ENCODE measurements at places on chromosomes 3 and 15.

GRCh38 chr3:45269952-45270351, 43.9 kb upstream of the TMEM158 start:
- peak; percentile 13 for DNase-seq

DNA sequence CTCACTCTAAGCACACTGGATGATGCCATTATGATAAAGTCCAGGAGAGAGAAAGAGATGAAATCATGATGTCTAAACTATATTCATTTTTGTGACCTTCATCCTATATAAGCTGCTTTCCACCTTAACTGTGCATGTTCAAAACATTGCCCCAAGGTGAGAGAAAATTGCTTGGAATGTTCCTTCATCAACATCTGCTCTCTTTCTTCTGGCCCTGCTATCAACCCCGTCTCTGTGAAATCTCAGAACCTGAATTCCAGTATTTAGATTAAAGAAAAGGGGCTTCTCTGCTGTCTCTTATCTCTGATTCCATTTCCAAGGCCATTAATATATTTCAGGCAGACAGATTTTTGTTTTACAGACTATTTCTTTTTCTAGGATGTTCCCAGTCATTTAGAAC, 47.3 kb upstream of the PHLDB2 start:
- peak; percentile 23 for DNase-seq

DNA sequence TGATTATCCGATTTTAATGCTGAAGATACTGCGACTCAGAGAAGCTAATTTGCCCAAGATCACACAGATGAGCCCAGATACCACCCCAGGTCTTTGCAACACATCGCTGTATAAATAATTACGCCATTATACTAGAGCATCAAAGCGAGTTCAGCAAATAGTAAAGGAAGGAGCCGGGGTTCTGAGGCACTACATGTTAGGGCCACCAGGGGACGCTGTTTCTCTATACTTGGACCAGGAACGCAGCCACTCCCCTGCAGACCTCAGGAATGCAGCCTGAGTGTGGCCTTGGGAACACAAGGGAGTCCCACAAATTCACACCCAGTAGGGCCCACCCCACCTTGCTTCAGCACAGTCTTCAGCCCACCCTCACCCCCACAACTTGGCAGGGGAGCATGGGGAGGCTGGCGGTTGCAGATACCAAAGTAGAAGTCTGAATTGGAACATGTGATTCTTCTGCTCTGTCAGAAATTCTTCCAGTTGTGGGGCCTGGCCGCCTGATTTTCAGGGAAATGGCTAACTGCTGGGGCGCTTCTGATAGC, 57.8 kb upstream of the RYK start:
- peak; percentile 97 for DNase-seq

- DNase-seq: peak; percentile 87
Measured at GRCh38 chr3:112814266-112814665, 32.4 kb downstream of the CD200R1L start.

DNA sequence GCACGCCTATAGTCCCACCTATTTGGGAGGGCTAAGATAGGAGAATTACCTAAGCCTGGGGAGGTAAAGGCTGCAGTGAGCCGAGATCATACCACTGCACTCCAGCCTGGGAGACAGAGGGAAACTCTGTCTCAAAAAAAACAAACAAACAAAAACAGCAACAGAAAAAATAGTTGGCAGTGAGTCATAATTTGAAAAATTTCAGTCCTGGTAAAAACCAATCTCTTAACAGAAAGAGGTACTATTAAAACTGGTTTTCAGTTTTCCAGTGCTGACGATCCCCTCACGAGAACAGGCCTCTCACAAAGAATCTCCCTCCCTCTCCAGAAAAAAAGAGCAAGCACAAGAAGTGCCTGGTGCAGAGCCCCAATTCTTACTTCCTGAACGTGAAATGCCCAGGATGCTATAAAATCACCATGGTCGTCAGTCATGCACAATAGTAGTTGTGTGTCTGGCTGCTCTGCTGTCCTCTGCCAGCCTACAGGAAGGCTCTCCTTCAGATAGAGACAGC, 22.8 kb upstream of the MAP4 start:
- DNase-seq: no peak

Data from fibroblast of skin of scalp (primary cell).